ENCODE measurements at places on chromosomes 3 and 15.
A peak's percentile ranks its signal among the peaks of the same experiment; 100 is the strongest.

- peak; percentile 20 for DNase-seq
These were observed 66.7 kb downstream of the TRAK1 start for GRCh38 chr3:42157540-42158538.

DNA sequence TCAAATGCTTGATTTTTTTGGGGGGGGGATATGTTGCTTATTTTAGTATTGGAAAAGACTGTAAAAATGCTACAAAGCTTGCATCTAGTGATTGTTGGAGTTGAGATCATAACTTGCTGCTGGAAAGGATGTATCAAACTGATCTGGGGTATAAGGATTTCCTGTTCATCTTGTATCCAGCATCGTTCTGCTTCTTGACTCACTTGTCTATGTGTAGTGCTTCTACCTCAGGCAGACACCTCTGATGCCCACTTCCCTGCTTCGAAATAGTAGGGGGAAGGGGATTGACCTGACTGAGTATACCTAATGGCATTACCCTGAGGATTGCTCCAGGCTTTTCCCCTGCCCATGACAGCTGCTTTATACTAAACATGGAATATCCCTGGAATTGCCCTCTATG is 42.7 kb downstream of the STT3B start:
- DNase-seq = no peak

DNA sequence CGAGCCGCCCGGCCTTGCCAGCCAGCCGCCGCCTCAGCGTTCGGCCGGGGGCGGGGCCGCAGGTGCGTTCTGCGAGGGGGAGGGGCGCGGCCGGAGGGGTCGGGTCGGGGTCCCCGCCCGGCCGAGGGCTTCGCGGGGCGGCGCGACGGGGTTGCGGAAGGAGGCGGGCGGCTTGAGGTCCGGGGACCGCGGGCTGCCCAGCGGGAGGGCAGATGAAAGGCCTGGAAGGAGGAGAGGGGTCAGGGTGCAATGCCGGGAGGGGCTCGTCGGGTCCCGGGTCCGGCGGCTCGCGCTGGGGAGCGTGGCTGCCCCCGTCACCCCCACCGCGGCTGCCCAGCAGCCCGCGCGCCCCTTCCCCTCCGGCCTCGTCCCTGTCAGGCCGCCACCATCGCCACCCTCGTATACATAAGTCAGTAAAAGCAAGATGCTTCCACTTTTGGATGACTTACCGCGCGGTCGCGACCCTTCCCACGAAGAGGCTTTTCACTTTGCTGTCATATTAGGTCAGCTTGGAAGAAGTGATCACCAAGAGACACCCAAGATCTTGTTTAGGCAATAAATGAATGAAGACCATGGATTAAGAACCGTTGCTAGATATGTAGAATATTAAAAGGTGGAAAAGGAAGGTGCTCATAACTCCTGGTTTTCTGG is 620 bp upstream of the ANP32A start:
- DNase-seq = no peak

DNA sequence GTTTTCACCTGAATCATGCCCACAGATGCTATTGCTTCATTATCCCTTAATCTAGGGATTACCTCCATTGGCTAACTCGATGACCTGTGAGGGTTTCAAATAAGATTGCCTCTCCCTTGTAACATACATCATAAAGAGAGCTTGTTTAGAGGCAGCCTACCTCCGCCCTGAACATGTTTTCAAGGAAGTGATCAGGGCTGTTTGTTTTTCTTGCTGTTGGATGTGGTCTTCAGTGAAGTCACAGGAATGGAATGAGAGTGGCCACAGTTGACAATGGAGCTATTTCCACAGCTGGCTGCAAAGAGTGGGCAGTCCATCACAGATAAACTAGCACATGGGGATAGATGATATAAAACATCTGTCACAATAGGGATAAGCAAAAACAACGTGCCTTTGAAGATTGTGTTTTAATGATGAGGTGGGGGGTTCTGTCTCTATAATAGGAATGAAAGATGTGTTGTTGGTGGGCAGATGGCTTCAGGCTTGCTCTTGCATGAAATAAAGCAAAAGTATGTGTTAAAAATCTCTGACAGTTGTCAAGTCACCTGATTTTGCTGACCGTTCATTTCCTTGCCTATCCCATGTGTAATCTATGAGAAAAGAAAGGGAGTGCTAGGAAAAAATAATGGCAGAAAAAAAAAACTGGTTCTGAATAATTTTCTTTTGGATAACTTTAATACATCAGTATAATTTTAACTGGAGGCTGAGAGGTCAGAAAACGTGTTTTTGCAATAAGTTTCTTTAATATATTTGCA is 642.3 kb downstream of the RBMS3 start:
- DNase-seq = peak; percentile 2

GRCh38 chr3:36991147-36991546 is 1.8 kb downstream of the EPM2AIP1 start:
- no peak for DNase-seq

DNA sequence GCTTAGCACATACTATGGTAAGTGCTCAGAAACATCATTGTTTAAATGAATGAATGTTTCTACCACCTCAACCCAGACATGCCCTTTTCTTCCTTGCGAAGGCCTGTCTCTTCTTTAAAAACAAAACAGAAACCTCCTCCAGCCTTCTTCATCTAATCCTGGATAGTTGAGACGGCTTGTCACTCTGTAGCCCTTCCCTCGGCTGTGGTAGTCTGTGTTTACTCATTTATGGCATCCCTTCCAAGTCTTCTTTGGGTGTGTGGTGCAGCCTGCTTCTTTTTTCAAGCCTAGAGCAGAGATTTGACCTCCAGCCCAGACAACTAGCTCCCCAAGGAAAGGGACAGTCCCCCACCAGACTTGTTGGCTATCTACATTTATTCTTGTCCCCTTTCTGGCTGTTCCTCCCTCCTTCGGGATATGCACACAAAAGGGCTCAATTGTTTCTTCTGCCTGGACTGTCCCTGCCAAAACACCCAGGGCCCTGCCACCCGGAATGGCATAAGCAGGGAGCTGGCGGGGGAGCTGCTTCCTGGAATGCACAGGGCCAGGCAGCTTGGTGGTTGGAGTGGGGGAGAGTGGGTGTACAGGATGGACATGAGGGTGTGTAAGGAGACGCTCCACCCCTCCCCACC is 67.8 kb downstream of the ITGA11 start:
- DNase-seq = no peak

- no peak for DNase-seq
These were observed 338.4 kb upstream of the C2CD4B start for GRCh38 chr15:62503451-62503850.

DNA sequence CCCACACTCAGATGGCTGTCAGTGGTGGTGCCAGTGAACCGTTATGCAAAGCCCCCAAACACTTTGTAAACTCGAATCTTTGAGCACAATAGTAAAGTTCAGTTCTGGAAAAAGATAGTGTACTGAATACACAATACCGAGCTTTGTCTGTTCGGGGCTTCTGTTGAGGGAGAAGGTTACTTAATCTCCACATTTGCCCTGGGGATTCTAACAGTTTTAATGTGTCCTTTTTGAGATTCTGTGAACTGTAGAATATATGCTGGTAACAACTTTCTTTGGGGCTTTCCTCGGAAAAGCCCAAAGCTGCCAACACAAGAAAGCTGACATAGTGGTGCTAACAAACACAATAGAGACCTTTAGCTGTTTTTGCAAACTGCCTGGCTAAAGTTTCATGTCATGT is 686.5 kb downstream of the ROBO1 start:
- no peak for DNase-seq

DNA sequence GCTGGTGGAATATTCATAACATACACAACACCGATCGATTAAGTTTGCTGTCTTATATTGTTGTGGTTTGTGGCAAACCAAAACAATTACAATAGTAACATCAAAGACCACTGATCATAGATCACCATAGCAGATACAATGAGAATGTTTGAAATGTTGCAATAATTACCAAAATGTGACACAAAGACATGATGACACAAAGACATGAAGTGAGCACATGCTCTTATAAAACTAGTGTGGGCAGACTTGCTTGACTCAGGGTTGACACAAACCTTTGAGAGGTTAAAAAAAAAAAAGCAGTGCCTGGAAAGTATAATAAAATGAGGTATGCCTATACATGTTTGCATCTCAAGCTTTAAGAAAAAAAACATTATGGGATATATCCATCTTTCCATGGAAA is 130.3 kb downstream of the NR1I2 start:
- DNase-seq = no peak

GRCh38 chr3:5464649-5465048 is 277.1 kb downstream of the EDEM1 start:
- DNase-seq = no peak

- no peak for DNase-seq
These were observed 5.7 kb upstream of the GANC start for GRCh38 chr15:42267286-42267685.

- DNase-seq = no peak
These were observed 14.9 kb downstream of the NME9 start for GRCh38 chr3:138314751-138315150.

- DNase-seq = peak; percentile 56
These were observed 54.5 kb upstream of the GOLGA6B start for GRCh38 chr15:72599855-72600464.
